AG09319 (cell line): ENCODE measurements at places on chromosomes 6 and 20.
A peak's percentile ranks its signal among the peaks of the same experiment; 100 is the strongest.

GRCh38 chr20:1734269-1734858, 76.8 kb upstream of the SIRPG start:
- no peak for DNase-seq

GRCh38 chr20:44496976-44497375, 21.3 kb downstream of the TTPAL start:
- no peak for DNase-seq

- no peak for DNase-seq
These were observed 148.6 kb upstream of the MAN1A1 start for GRCh38 chr6:119497988-119498727.

DNA sequence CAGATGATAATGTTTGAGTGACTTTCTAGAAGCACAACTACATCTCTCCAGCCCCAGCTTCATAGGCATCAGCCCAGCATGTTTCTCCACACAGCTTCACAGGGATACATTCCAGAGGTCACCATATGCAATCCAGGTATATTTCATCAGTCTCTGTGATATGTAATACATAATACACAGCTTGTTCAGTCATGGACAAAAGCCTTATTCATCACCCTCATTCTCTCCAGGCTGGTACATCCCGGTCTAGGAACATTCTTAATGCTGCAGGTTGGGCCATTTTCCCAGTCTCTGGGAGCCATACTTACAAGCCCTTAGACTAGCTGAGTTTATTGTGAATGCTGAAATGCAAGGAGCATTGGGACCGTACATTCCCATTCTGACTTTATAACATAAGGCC, 169.4 kb downstream of the TMEM200A start:
- no peak for DNase-seq

DNA sequence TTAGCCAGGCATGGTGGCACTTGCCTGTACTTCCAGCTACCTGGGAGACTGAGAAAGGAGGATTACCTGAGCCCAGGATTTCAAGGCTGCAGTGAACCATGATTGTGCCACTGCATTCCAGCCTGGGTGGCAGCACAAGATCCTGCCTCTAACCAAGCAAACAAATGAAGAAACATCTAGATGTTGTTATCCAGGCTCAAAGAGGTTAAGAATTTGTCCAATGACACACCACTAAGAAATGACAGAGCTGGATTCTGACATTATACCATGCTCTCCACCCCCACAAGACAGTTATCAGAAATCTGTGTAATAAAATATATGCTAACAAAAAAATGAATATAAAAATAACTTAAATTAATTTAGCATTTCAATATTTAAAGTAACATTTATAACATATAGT, 925.5 kb upstream of the SLC35B3 start:
- DNase-seq: no peak

GRCh38 chr20:16397086-16397485, 176.2 kb downstream of the KIF16B start:
- DNase-seq: peak; percentile 14

GRCh38 chr6:82651845-82652335, 288.3 kb downstream of the TPBG start:
- no peak for DNase-seq

- DNase-seq: no peak
These were observed 78.4 kb upstream of the FBXL4 start for GRCh38 chr6:99026135-99026534.
